BJ (cell line): ENCODE measurements at places on chromosomes 6 and 20.

- DNase-seq, result no peak
These were observed 68.1 kb downstream of the IBTK start for GRCh38 chr6:82179415-82179814.

GRCh38 chr6:21883595-21884328 is 290.2 kb downstream of the SOX4 start:
- no peak for DNase-seq

DNA sequence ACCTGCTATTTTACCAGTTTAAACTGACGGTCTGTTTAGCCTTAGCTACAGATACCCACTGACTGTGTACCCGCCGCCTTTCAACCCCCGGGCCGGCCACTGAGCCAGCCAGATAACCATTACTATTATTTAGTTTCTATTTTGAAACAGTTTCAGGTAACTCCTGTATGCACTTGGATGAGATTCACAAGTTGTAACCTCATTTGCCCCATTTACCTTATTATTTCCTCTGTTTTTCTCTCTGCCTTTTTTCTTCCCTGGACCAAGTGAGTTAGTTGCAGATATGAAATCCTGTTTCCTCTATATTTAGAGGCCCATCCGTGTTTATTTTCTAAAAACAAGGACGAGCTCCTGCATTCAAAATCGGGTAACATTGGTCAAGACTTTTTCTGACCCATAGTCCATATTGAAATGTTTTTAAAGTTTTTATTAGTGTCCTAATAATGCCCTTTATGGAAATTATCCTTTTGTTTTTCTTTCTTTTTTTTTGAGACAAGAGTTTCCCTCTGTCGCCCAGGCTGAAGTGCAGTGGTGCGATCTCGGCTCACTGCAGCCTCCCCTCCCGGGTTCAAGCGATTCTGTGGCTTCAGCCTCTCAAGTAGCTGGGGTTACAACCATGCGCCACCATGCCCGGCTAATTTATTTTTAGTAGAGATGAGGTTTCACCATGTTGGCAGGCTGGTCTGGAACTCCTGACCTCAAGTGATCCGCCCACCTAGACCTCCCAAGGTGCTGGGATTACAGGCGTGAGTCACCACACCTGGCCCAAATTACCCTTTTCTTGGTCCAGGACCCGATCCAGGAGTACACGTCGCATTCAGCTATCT is 767 bp downstream of the AP5S1 start:
- no peak for DNase-seq

GRCh38 chr6:44820321-44820720 is 432.8 kb downstream of the CDC5L start:
- no peak for DNase-seq

DNA sequence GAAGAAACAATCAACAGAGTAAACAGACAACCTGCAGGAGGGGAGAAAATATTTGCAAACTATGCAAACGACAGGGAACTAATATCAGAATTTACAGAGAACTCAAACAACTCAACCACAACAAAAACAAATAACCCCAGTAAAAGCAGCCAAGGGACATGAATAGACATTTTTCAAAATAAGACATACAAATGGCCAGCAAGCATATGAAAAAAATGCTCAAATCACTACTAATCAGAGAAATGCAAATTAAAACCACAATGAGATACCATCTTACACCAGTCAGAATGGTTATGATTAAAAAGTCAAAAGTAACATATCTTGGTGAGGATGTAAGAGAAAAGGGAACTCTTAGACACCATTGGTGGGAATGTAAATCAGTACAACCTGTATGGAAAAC is 215.0 kb downstream of the THBS2 start:
- DNase-seq, result no peak

DNA sequence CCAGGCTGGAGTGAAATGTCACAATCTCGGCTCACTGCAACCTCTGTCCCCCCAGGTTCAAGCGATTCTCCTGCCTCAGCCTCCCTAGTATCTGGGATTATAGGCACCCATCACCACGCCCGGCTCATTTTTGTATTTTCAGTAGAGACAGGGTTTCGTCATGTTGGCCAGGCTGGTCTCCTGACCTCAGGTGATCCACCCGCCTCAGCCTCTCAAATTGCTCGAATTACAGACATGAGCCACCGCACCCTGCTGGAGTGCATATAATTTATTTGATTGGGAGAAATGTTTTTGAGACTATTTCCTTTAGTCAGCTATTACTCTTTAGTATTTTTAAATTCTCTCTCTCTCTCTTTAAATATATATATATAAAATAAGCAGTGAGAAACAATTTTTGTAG is 29.8 kb downstream of the FAM83B start:
- DNase-seq, result no peak

GRCh38 chr20:8292793-8293192 is 160.7 kb downstream of the PLCB1 start:
- DNase-seq, result no peak

DNA sequence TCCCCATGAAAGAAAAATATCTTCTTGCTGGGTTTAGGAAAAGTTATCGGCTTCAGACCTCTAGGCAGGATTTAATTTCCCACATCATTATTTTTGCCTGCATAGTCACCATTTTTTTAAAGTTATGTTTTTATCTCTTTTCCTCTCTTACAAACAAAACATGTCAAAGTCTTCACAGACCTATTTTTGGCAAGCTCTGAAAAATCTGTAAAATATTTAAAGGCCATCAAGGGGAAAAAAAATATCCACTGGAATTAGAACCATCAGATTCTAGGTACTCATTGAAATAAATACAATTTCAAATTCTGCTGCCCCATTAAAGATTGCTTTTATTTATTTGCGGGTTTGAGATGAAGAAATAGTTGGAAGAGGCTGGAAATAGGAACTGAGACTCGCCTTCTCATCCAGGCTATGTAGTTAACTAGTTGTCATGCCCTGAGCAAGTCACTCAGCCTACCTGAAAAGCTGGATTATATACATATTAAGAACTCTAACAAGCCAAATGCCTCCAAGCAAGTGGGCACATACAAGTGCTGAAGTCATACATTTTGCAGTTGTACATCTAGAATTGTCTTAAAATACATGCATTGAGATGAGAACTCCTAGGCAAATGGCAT is 101.7 kb upstream of the SASH1 start:
- peak; percentile 50 for DNase-seq

- no peak for DNase-seq
These were observed 87.1 kb downstream of the TRMT6 start for GRCh38 chr20:5863040-5863833.

- DNase-seq, result no peak
These were observed 396.7 kb downstream of the HACE1 start for GRCh38 chr6:104462811-104463599.

- no peak for DNase-seq
These were observed 214.9 kb upstream of the SYNDIG1 start for GRCh38 chr20:24254480-24254879.

- DNase-seq, result peak; percentile 56
These were observed 21.6 kb upstream of the TMEM217 start for GRCh38 chr6:37279366-37280134.

GRCh38 chr6:31652925-31653724 is 664 bp upstream of the BAG6 start:
- DNase-seq, result no peak

DNA sequence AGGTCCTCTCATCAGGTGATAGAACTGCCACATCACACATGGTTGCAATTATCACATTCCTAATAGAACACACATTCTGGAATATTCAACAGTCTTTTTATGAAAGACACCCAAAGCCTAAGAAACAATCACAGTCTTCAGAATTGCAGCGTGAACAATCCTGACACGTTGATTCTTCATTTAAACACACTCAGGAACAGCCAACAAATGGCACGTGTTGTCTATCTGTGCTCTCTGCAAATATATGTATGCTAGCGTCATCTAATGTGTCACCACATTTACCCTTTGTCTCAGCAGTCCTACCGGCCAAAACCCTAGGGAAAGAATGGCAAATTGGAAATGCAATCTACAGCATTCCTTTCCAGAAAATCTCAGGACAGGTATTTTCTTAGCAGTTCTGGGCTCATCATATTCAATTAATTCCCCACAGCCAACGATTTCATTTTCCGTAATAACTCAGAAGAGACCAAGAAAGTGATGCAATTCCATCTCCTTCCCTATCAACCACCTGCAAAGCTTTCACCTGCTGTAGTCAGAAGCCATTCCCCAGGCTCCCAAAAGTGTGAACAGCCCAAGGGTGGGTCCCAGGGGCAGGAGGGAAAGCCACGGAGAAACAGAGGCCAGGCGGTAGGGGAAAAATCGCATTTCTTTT is 280.3 kb upstream of the JARID2 start:
- DNase-seq, result no peak

- peak; percentile 65 for DNase-seq
These were observed 117.3 kb downstream of the BCKDHB start for GRCh38 chr6:80223743-80224212.

DNA sequence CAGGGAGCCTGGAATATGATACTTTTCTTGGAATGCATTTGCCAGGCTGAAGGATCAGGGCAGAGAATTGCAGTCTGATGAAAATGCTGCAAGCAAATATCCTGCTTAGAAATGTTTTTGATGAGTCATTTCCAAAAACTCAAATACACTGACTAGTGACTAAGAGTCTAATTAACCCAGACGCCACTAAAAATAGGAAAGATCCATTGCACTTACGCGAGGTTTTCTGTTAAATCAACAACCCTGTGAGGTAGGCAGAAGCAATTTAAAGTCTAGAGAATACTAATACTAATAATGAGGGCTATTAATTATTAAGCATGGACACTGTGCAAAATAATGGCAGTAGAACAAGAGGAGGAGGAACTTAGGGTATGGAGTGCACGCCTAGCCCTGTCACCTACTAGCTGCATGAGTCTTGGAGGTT is 130.1 kb upstream of the DOK5 start:
- DNase-seq, result peak; percentile 64

DNA sequence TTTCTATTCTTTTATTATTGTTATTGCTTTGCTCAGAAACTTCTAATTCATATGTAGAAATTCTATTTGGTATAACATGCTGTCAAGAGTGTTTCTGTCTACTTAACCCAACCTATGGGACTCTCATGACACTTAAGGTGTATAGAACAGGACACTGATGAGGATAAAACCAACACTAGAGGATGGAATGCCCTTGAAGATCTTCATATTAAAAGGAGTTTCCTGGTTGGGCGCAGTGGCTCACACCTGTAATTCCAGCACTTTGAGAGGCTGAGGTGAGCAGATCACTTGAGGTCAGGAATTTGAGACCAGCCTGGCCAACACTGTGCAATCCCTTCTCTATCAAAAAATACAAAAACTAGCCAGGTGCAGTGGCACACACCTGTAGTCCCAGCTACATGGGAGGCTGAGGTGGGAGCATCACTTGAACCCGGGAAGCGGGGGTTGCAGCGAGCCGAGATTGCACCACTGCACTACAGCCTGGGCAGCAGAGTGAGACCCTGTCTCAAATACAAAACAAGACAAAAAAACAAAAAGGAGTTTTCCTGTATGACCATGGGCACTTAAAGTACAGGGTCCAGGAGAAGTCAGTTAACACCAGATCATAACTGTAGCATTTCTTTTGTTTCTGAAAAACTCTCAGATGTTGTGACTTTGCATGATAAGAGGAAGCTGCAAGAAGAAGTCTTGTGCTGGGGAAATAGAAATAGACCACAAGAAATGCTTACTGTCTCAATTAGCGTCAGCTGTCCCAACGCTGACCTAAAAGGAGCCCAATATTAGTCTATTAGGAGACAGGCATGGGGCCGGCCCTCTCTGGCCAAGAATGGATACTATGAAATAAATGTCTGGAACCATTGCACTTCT is 38.9 kb upstream of the CD2AP start:
- no peak for DNase-seq

DNA sequence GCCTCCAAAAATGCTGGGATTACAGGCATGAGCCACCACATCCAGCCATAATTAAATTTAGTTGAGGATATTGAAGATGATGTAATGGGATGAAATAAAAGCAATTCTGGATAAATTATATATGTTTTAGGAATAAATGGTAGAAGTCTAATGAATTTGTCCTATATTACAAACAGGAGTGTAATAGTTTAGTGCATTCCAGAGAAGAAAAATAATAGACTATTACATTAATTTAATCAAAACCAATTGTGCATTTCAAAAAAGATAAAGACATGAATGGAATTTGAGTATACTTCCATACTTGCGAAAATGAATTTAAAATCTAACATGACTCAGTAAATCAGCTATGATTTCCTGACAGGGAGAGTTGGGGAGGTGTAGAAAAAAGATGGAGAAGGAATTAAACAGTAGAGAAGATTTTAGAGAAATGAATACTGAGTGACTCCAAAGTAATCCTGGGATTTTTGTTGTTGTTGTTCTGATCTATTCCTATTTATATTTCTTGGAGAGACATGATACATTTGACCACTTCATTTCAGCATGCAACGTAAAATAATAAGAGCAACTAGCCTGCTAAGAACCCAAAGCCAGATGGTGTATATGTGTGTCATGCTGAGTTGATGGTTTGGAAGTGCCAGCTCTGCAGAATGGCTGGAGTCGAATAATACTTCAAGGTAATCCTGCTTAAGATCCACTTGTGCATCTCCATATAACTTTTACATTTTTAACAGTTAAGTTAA is 67.4 kb downstream of the AIG1 start:
- DNase-seq, result no peak

DNA sequence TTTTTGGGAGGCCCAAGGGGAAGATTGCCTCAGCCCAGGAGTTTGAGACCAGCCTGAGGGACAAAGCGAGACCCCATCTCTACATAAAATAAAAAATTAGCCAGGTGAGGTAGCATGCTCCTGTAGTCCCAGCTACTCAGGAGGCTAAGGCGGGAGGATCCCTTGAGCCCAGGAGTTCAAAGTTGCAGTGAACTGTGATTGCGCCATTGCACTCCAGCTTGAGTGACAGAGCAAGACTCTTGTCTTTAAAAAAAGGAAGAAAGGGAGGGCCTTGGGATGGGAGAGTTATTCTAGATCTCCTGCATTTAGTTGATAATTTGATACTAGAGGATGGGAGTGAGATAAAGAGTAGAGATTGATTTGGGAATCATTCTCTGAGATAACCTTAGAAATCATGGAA is 68.1 kb downstream of the ITCH start:
- no peak for DNase-seq

GRCh38 chr6:79574630-79575225 is 37.5 kb upstream of the LCA5 start:
- DNase-seq, result no peak

DNA sequence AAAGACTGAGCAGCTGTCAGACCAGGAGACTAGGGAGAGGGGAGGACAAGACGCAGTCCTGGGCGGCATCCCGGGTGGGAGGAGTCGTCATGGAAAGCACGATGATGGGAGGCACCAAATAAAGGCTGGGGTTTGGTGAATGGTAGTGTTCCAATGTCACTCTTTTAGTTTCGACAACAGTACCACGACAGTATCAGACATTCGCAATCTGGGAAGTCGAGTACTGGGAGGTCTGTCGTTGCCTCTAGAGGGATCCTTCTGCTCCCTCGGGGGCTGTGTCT is 32.1 kb downstream of the PSMG4 start:
- no peak for DNase-seq
